ENCODE measurements at places on chromosomes 16 and 17.

- peak; percentile 97 for DNase-seq
These were observed at the start of gene ZNF287 for GRCh38 chr17:16568541-16569357. Gene ZNF287 (minus strand): TSS chr17:16569204. CDS start chr17:16567731, 1,473 bp downstream.

GRCh38 chr16:88023786-88024185 is 72.6 kb downstream of the BANP start:
- DNase-seq, result no peak

DNA sequence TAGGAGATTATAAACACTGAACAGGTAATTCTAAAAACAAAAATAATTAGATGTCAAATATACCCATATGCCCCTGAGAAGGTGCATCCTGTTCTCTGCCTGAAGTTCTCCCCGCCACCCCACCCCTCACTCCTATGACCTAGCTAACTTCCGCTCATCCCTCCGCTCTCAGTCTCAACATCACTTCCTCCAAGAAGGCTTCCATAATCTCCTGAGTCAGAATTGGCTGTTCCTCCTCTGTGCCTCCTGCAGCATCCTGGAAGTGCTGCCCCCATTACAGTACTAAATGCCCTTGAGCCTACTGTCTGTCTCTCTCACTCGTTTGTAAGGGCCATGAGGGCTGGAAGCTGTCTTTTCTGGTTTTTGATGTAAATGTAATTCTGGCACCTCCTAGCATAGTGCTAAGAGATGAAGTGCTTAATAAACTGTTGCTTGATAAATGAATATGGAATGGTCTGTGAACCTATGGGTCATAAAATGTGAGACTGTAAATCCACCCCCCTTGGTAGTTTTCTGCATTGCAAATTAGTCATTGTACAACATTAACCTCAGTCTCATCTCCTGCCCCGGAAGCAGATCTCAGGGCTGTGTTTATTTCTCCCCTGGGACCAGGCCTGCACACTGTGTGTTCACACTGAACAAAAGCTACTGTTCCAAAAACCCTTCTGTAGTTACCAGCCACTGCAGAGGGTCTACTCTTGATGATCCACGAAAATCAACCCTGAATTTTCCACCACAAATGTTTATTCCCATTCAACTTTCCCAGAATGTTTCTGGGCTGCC is 3.9 kb upstream of the MYO1D start:
- no peak for DNase-seq

DNA sequence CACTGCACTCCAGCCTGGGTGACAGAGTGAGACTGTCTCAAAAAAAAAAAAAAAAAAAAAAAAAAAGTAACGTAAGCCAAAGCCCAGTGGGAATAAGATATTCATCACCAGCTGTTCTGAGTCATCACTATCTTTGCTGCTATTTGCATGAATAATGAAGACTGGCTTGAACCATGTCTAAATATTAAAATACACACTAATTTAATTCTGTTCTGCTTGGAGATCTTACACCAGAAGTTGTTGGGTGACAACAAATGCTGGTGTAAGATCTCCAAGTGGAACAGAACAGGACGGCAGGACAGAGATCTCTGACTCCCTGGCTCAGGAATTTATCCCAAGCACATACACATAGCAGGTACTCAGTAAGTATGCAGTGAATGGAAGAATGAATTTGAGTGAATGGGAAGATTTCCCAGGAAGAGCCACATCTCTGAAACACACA is 19.6 kb downstream of the DNAH17 start:
- no peak for DNase-seq

DNA sequence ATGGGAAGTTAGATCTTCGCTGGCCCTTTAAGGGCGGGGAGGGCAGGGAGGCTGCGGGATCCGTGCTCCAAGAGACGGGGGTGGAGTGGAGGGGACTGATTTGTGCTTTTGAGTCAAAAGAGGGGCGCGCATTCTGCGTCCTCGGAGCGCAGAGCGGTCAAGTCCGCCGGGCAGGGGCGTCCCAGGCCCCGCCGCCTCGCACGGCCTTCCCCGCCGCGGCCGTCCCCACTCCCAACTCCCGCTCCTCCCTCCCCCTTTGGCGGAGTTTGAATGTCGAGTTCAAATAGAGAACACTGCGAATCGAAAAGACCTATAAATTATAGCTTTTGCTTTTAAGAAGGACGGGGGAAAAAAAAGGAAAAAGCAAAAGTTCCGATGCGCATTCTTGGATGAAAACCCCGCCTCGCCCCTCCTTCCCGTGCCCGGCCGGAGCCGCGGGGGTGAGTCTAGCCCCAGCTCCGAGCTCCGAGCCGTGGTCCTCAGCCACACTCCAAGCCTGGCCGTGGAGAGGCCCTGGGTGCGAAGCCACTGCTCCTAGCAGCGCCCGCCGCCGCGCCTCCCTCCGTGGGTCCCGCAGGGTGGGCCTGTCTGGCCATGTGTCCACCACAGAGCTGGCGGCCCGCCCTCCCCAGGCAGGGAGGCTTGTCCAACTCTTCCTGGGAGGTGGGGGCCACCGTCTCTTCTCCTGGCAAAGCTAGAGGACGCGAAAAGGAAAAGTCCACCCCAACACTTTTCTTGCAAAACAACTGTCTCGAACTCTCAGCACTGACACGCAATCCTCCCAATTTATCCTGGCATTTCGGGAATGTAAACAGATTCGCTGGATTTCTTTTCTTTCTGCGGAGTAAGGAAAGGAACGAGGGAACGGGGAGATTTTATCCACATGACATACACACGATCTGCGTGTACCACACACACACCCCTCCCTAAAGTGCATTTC is 3.6 kb downstream of the CBX8 start:
- peak; percentile 84 for DNase-seq

DNA sequence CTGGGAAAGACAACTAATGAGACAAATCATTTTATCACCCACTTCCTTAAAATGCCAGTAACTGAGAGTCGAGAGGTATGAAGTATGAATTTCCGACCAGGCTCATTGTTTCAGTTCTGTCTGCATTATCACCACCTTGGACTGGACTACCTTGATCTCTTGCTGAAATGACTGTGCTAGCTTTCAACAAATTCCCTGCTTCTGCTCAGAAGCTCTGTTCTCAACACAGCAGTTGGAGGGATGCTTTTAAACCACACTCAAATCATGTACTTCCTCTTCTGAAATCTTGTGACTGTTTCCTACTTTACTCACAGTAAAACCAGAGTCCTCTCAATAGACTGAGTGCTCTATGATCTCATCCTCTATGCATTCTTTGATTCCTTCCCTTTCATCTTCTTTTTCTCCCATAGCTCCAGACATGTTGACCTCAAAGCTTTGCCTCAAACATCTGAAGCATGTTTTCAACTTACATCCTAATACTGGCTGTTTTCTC is 195.8 kb downstream of the KCNJ2 start:
- peak; percentile 86 for DNase-seq

DNA sequence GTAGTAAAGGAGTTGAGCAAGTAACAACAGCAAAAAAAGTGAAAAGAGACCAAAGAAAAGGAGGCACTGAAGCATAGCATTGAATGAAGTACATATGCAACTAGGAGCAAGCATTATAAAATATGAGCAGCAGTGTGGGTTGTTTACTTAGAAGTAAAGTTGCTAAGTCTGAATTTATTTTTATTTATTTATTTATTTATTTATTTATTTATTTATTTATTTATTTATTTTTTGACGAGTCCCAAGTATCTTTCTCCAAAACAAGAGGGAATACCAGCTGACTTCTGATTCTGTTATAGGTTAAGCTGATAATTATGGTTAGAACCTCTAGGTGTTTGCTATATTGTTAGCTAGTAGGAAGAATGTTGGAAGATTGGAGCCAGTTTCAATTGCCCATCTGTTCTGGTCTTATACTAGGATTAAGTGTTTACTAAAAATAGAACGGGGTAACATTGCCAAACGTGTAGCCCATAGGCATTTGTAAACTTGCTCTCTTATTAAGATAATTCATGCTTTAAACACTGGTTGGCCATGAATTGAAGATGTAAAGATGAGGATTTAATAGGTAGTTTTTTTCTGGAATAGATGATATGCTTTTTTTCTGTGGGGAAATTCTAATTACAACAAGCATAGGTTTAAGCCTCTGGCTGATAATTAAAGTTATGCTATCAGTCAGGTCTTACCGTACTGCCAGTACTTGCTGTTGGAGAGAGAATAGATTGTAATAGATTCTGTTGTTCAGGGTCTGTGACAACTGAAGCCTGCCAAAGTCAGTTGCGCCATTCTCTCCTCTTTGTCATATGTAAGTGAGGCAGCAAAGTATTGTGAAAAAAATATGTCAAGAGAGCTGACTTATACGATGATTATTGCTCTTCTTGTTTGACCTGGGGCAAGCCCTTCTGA is 66.7 kb downstream of the PPM1E start:
- no peak for DNase-seq

- DNase-seq, result no peak
These were observed 44.4 kb downstream of the LYRM1 start for GRCh38 chr16:20944861-20945574.

- no peak for DNase-seq
These were observed 1243.8 kb downstream of the CDH8 start for GRCh38 chr16:60792437-60792836.

DNA sequence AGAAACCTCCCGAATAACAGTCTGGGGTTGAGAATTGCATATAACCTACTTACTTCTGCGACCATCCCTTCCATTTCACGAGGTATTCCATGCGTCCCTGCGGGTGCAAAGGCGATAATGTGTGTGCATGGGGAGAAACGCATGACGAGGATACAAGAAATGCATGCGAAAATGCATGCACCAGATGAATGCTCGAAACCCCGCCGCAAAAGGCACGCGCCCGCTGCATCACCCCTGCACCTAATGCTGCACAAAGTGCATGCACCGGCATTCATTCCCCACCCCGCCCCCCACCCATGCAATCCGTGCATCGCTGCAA is 474 bp downstream of the CBX8 start:
- DNase-seq, result no peak

All from umbilical cord (tissue), 2 donors.